Immature natural killer cell (primary cell): ENCODE measurements at places on chromosomes 16 and 17.

GRCh38 chr17:67525239-67526135 is 148.4 kb downstream of the PITPNC1 start:
- no peak for DNase-seq

- DNase-seq, result no peak
Observed at GRCh38 chr16:2715966-2716885, 3.8 kb downstream of the PRSS27 start.

DNA sequence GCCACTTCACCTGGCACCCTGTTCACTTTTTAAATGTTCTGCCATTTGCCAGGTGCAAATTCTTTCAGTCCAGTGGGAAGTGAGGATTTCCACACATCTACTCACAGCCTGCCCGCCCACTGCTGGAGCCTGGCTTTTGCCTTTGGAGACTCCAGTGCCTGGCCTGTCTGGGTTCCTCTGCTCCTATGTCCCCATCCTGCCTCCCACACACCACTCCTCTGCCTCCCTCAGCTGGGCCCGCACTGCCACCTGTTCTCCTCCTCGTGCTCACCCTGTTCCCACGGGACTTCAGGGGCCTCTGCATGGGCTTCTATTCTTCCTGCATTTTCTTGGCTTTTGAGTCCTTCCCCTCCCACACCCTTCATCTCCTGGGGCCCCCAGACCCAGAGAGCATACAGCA is 7.9 kb upstream of the NDRG4 start:
- DNase-seq, result no peak

- no peak for DNase-seq
Observed at GRCh38 chr17:55666806-55667205, 55.9 kb downstream of the TMEM100 start.

DNA sequence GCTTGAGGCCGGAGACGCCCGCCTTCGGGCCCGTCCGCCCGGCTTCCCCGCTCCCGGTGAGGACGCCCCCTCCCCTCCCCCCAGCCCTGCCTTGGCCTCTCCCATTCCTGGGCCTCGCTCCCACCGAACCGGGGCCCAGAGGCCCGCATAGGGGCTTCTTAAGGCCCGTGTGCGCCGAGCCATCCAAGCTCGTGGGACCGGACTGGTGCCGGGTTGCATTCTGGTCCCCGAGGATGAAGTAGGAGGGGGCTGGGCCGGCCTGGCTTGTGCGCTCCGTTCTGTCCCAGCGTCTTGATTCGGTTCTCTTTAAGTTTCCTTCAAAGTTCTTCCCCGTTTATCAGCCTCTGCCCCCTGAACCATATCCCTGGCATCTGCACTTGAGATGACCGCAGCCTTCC is 488 bp downstream of the SENP3 start:
- DNase-seq, result no peak

DNA sequence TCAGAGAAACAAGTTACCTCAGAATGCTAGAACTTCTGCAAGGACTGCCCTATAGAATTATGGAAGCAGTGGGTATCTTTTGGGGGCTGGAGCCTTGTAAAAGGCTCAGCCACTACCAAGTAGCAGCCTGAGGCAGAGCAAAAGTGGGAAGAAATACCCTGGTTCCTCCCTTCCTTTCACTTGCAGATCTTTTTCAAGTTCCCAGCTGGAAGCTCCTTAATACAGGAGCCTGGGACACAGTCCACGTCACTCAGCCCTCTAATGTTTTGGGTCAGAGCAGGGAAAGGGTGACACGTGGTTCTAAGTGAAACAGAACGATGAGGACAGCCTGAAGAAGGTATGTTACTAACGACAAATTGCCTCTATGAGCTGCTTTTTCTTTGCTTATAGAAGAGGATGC is 93.1 kb downstream of the CNTNAP4 start:
- DNase-seq, result no peak

- no peak for DNase-seq
Observed at GRCh38 chr16:70730031-70730430, 44.2 kb upstream of the MTSS2 start.

DNA sequence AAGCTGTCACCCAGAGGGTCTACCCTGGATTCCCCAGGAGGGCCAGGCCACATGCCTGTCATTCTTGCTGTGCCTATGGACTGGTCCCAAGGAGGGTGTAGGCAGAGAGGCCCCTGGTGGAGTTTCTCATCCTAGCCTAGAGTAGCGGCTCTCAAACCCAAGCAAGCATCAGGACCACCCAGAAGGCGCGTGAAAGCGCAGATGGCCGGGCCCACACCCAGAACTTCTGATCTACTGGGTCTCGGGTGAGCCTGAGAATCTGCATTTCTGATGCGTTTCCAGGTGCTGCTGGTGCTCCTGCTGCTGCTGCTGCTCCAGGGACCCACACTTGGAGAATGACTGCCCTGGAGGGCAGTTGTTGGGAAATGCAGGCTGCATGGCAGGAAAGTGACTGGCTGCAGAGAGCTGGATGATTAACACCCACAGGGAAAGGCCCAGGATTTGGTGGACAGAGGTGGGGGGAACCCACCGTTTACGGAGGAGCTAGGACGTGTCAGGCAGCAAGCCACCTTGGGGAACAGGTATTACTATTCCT is 9.5 kb upstream of the OSGIN1 start:
- DNase-seq, result no peak

DNA sequence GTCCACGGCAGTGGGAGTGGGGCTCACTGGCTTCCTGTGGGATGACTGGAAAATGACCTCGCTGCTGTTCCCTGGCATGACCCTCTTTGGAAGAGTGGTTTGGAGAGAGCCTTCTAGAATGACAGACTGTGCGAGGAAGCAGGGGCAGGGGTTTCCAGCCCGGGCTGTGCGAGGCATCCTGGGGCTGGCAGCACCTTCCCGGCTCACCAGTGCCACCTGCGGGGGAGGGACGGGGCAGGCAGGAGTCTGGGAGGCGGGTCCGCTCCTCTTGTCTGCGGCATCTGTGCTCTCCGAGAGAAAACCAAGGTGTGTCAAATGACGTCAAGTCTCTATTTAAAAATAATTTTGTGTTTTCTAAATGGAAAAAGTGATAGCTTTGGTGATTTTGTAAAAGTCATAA is 7.8 kb upstream of the RNF213 start:
- peak; percentile 72 for DNase-seq

GRCh38 chr17:42855048-42855596 is 4.1 kb downstream of the AOC3 start:
- DNase-seq, result no peak

DNA sequence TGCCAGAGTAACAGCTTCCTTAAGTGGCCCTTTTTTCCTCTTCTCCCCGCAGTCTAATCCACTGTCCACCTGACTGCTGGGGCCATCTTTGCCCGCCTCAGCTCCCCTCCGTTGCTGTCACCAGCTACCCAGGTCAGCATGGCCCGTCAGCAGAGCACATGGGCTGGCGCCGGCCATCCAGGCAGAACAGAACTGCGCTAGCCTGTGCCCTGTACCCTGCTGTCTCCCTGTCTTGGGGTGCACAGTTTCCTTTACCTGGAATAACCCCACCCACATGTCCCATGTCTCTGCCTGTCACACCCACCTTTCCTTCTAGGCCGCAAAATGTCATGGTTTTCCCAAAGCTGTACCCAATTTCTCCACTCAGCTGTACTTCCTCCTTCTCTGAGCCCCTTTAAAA is 55.7 kb downstream of the GNAO1 start:
- no peak for DNase-seq
